ENCODE measurements at places on chromosomes 2 and 18.

GRCh38 chr2:100820273-100820522 lies 259 bp downstream of the NPAS2 start:
- no peak for DNase-seq

- DNase-seq = no peak
These were observed 95.9 kb downstream of the KCNF1 start for GRCh38 chr2:11007331-11008264.

GRCh38 chr18:59536166-59536565 lies 161.1 kb downstream of the CCBE1 start:
- DNase-seq = no peak

GRCh38 chr2:70474256-70474848 lies 79.3 kb downstream of the TGFA start:
- DNase-seq = no peak

- DNase-seq = no peak
These were observed 43.6 kb downstream of the NHEJ1 start for GRCh38 chr2:219116776-219117646.

GRCh38 chr2:121243821-121244460 lies 41.1 kb downstream of the TFCP2L1 start:
- DNase-seq = no peak

- no peak for DNase-seq
These were observed 17.2 kb upstream of the CABYR start for GRCh38 chr18:24121625-24122024.

- no peak for DNase-seq
These were observed 135.4 kb downstream of the TMEM17 start for GRCh38 chr2:62370321-62371250.

DNA sequence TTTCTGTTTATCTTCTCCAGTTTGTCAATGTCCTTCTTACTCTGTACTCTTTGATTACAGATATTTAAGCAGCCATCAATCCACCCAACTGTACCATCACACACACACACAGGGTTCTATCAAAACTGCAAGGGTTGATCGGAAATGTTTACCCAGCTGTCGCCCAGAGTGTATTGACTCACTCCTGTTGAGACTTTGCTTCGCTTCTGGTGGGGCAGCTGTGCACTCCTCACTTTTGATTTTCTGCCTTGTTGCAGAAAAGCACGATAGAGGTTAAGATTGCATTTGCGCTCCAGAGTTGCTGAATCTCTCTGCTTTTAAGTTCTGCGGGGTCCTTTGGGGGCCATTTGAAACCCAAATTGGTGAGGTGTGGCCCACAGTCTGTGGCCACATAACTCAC lies 216.2 kb downstream of the SETBP1 start:
- DNase-seq = no peak

DNA sequence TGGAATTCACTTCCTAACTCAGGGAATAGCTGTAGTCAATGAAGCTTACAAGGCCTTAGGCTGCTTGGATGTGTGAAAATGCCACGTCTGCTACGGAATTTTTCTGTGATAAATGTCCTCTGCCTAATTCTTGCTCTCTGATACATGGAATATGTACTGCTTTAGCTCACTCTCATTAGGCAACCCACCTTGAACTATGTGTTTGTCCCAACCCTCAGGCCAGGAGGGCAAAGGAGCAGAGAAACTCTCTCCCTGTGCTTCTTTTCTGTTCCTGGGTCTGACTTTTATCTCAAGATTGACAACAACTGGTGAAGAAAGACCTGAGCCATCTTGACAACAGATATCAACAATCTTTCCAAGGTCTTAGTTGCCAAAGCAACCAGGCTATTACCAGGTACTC lies 143.9 kb downstream of the GCA start:
- DNase-seq = no peak

DNA sequence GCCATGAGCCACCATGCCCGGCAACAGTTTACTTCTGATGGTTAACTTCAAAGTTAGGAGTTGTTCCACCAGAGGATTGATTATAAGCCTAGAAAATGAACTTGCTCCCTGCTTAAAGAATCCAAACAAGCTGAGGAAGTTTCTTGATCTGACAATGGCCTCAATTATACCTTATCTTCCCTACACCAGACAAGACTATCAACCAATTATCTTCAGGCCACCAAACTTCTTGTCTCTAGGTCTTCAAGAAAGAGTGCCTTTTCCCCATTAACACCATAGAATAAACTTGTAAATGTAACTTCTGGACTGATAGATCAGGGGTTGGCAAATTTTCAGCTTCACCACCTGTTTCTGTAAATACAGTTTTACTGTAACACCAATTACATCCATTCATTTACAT lies 15.0 kb downstream of the ZC3H8 start:
- DNase-seq = no peak
